Activated CD4-positive, alpha-beta T cell treated with anti-CD3 and anti-CD28 coated beads for 48 hours (primary cell): ENCODE measurements at places on chromosomes 1 and 21.

DNA sequence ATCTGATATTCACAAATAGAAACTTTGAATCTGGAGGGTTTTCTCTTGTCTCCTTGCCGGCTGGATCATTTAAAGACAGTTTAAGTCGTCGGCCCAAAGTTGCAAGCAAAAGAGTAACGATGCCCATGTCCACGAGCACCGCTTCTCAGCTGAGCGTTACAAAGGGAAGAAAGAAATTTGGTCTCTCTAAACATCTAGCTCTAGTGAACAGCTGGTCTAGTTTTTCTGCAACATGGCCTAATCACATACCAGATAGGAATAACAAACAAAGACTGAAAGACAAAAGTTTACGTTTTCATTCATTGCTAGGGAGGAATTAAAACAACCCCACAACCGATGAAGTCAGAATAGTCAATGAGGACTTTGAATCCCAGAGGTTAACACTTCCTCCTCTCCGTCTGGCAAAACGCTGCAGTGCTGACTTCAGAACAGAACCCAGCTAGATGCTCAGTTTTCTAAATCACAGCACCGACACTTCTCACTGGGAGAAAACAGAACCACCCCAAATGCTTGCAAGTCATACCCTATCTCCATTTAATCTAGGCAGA is 69.4 kb downstream of the NTPCR start:
- no peak for DNase-seq

GRCh38 chr1:62686822-62687221 is 1.4 kb downstream of the DOCK7 start:
- no peak for DNase-seq

DNA sequence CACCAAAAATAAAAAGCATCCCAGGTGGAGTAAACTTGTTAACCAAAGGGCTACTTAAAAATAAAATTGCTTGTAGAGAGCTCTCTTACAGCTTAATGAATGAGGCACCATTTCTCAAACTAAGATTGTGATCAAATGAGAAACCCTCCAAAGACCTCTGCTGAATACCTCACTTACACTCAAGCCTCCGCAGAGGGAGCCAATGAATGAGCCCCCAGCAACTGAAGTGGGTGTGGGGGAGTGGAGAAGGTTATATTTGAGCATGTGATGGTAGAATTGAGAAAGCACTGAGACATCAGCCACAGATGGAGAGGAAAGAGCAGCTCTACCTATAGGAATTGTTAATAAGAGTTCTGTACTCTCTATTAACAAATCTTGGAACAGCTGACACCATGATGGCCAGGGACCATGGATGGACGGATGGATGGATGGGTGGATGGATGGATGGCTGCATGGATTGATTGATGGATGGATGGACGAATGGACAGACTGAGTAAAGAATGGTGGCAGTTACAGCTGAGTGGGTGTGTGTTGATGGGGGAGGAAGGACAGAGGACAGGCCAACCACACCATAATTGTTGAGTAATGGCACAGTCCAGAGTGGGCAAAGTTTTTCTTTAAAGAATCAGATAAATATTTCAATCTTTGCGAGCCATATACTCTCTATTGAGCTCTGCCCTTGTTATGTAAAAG is 20.3 kb upstream of the TIAM1 start:
- peak; percentile 30 for DNase-seq

GRCh38 chr1:37403166-37403565 is 71.2 kb upstream of the ZC3H12A start:
- DNase-seq, result no peak

- no peak for DNase-seq
Measured at GRCh38 chr1:219414250-219414649, 198.7 kb downstream of the ZC3H11B start.

DNA sequence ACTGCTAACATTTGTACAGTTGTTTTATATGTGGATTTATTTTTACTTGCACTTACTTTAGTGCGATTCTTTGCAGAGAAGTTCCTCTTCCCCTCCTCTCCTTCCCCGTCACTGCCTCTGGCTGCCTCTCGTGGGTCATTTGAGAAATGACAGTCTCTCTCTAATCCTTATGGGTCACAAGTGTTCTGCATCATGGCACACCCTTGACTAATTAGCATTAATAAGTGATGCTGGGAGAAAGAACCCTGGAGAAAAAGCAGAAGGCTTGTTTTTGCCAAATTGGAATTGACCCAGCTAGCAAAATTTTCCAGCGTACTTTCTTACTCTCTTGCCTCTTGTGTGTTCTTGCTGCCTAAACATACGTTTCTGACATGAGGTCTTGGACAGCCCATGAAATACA is 301.2 kb downstream of the DUSP10 start:
- DNase-seq, result no peak

- DNase-seq, result no peak
Measured at GRCh38 chr1:158457246-158457645, 4.4 kb upstream of the OR10K1 start.

GRCh38 chr1:6512245-6512907 is 20.9 kb upstream of the PLEKHG5 start:
- DNase-seq, result no peak

GRCh38 chr21:27421654-27422053 is 454.8 kb upstream of the ADAMTS5 start:
- no peak for DNase-seq

DNA sequence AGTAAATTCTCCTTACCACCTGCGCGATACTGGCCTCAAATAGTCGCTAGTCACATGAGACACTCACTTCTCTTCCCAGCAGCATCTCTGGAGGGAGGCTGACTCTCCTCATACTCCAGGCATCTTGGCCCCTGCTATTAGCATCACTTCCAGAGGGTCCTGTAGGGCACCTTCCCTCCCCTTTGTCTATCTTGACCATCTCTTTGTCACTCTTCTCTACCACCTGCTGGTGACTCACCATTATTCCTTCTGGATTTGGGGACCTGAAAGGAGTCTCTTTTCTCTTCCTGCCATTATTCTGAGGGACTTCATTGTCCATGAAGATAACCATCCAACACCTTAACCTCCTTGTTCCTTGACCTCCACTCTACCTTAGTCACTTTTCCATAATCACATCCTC is 31.7 kb upstream of the GPR37L1 start:
- DNase-seq, result no peak

DNA sequence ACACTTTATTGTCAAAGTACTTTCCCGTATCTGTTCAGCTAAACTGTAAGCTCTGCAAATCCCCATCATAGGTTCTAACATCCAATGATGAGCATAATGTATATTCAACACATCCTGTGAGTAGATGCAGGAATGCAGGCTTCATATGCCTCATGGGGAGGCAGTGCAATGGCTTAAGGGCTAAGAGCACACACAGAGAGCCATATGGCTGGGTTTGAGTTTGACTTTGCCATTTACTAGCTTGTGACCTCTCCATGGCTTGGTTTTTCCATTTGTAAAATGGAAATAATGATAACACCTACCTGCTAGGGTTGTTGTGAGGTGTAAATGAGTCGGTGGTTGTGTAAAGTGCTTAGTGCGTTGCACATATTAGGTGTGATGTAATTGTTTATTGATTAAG is 13.4 kb downstream of the RCSD1 start:
- DNase-seq, result no peak

DNA sequence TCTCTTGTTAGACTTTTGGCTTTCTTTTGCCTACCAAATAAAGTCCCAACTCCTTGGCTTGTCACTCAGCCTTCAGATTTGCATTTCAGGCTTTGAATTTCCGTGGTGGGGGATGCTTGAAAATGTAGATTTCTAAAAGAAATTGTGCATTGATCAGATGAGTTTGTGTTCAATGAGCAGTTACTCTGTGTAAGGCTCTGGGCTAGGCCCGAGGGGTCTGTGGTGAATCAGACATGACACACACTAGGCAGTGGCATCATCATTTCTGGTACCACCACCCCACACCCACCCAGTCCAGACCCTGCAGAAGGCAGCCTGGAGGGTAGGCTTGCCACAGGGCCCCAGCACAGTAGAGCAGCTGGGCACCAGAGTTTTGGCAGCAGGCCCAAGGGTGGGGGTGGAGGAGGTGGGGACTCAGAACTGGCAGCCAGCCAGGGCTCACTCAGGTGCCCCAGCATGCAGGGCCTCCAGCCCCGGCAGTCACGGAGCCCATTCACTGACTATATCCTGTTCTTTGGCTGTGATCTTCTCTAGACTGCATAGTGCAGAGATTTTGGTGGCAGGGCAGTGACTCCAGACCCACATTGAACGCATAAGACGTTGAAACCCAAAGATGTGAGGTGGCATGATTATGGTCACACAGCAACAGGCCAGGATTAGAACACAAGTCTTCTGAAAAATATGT is 97.2 kb upstream of the ARTN start:
- peak; percentile 81 for DNase-seq
